ENCODE measurements at places on chromosomes 7 and 10. TPM values are rescaled to one million over a fixed set of nuclear protein-coding genes. Genes with fewer than 3 reads are reported as not detected.

DNA sequence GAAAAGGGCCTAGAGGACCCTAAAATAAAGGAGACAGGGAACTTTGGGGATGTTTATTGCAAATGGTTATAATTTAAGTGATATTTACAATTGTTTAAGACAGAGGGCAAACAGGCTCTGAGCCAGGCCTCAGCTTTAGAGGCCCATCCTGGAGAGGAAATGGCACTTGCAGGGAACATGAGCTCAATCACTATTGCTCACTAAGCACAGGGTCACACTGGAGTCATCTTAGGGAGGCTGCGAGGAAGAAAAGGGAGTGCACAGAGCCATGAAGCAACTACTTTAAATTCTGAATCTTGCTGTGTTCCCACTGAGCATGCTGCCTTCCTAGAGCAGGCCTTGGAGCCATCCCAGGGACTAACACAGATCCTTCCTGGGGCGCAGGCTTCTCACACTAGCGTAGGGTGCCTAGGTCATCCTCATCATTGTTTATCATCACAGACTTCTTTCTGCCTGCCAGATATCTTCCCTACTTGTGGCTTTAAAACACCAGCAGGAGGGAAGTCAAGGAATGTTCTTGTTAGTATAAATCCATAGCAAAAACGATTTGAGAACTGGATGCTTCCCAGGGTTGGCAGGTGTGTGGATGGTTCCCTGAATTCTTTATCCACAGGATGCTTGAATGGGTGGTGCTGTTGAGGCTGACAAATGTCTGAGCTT is 12.7 kb upstream of the DNAJB12 start:
- H3K4me3 ChIP-seq: no peak overlapping the region
- H3K36me3 ChIP-seq: peaks cover 24% of the 10 kb centered on the region
- no peak overlapping the region for H3K27ac ChIP-seq
- DNase-seq: no peak
- no peaks in the 10 kb centered on the region for H3K27me3 ChIP-seq
- peaks cover 12% of the 10 kb centered on the region for H3K4me1 ChIP-seq

DNA sequence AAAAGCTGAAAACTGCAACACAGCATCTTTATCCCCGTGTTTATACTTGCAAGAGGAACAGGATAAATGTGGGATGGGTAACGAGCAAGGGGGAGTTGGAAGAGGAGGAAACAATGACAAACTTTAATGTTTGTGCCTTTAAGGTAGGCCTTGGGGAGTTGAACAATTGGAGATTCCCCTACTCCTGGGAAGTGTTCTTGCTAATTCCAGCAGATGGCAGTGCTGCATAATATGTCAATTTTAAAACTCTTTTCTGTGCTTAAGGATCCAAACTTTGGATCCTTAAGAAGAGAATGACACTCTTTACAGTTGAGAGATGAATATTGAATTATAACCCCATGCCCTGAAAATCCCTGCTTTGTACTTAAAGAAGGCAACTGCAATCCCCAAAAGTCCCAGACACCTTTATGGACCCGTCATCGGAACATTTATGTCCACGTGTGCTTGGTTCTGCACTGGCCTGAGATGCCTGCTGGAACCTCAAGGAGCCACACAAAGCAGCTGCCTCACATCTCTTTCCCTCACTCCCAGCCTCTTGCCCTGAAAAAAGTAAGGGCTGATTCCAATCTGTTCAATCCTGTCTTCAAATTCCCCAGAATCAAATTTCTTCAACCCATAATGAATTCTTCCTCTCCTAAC is 12.0 kb downstream of the IFIT5 start:
- peaks cover 18% of the 10 kb centered on the region for H3K4me1 ChIP-seq
- H3K27ac ChIP-seq: no peak overlapping the region
- no peaks in the 10 kb centered on the region for H3K36me3 ChIP-seq
- no peak overlapping the region for H3K4me3 ChIP-seq
- H3K27me3 ChIP-seq: no peaks in the 10 kb centered on the region
- DNase-seq: no peak

GRCh38 chr10:8211631-8212030 is 157.1 kb downstream of the GATA3 start:
- no peak overlapping the region for H3K27ac ChIP-seq
- no peak for DNase-seq
- H3K4me1 ChIP-seq: no peaks in the 10 kb centered on the region
- H3K36me3 ChIP-seq: no peaks in the 10 kb centered on the region
- H3K4me3 ChIP-seq: no peak overlapping the region
- peaks cover 6% of the 10 kb centered on the region for H3K27me3 ChIP-seq

DNA sequence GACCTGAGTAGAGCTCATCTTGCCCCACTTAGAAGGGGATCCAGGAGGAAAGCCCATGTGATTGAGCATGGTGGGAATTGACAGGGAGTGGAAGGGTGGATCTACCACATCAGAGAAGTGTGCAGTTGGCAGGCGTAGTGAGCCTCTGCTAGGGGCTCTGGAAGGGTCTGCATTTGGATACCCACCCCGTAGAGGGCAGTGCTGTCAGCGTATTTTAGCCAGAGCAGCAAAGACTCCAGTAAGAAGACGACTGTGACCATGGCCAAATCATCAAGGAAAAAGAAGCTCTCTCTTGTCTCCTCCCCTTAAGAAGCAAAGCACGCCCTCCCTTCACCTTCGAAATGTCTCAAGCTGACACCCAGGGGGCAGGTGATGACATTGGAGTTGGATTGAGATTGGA is 68.8 kb upstream of the INHBA start:
- no peaks in the 10 kb centered on the region for H3K36me3 ChIP-seq
- H3K4me1 ChIP-seq: no peaks in the 10 kb centered on the region
- DNase-seq: no peak
- H3K27ac ChIP-seq: no peak overlapping the region

- no peak overlapping the region for H3K4me3 ChIP-seq
- no peak for DNase-seq
- H3K36me3 ChIP-seq: no peaks in the 10 kb centered on the region
- no peaks in the 10 kb centered on the region for H3K27me3 ChIP-seq
Observed at GRCh38 chr7:115572111-115572510, 458.5 kb downstream of the TFEC start.

DNA sequence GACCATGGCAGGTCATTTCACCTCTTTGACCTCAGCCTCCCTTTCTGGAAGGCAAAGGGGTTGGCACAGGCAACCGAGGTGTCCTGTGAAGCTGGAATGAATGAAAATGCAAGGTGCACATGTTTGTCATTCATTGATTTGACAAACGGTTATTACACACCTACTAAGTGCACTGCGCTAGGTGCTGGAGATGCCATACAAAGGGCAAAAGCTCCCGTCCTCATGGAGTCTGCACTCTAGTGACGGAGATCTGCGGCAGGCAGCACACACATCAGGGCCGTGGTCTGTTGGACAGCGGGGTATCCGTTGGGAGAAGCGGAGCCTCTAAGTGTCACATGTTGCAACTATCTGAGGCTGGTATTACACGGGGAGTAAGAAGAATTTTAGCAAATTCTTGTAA is 44.2 kb downstream of the PRF1 start:
- no peak overlapping the region for H3K4me3 ChIP-seq
- peaks cover 51% of the 10 kb centered on the region for H3K4me1 ChIP-seq
- no peak overlapping the region for H3K27ac ChIP-seq
- no peaks in the 10 kb centered on the region for H3K36me3 ChIP-seq

DNA sequence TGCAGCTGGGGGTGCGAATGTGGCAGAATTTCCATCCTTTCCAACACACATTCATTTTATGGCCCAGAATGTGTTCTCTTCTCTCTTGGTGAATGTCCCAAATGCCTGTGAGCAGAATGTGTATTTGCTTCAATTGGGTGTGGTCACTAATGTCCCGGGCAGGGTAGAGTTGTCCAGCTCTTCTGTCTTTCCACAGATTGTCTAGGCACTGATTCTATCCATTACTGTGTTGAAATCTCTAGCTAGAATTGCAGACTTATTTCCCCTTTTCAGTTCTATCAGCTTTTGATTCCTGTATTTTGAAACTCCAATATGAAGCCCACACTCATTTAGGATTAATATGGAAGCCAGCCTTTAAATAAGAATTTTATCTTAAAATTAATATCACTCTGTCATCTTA is 14.0 kb upstream of the AKR1E2 start:
- no peaks in the 10 kb centered on the region for H3K27me3 ChIP-seq
- no peak overlapping the region for H3K27ac ChIP-seq
- peaks cover 4% of the 10 kb centered on the region for H3K4me1 ChIP-seq
- DNase-seq: no peak

DNA sequence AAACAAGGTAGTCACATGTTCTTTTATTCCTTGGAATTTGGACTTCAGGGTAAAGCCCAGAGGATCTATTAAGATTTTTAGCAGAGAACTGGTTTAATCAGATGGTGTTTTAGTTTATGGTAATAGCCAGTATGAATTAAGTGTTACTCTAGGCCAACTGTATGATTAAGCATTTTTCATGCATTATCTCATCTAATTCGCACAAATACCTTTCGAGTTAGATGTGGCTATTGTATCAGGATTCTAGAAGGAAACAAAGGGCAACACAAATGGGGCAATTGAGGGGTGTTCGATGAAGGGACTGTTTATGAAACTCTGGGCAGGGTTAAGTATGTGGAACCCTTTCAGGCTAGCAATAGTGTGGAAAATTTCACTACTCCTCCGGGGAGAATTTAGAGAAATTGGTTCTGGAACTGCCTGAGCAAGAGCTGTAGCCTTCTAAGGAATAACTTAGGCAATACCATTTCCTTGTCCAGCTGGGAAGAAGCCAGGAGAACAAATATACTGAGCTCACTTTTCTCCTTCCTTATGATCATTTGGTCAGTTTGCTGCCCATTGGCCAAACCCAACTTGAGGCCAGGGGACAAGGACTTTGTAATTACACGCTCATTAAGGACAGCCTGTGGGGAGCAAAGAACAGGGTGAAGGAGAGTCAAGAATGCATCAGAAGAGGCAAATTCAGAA is 319.0 kb upstream of the FZD1 start:
- H3K27me3 ChIP-seq: no peaks in the 10 kb centered on the region
- H3K4me3 ChIP-seq: no peak overlapping the region
- DNase-seq: no peak
- no peaks in the 10 kb centered on the region for H3K36me3 ChIP-seq

The CYP17A1 gene
- total RNA-seq: not detected

The C10orf105 gene
- 0.05 TPM for total RNA-seq
